Activated CD4-positive, alpha-beta T cell treated with anti-CD3 and anti-CD28 coated beads, Interleukin-2, amount 10 ng/mL, durations not matched to agents 7 days and 5 days (primary cell): ENCODE measurements at places on chromosomes 16 and 17. TPM values are rescaled to one million over a fixed set of nuclear protein-coding genes. Genes with fewer than 3 reads are reported as not detected.
A peak's percentile ranks its signal among the peaks of the same experiment; 100 is the strongest.

KRTAP17-1 gene
- total RNA-seq: not detected

ZBTB4 gene
- 25.8 TPM for total RNA-seq

NUPR1 gene
- not detected for total RNA-seq

NF1 gene
- 18.1 TPM for total RNA-seq

DNA sequence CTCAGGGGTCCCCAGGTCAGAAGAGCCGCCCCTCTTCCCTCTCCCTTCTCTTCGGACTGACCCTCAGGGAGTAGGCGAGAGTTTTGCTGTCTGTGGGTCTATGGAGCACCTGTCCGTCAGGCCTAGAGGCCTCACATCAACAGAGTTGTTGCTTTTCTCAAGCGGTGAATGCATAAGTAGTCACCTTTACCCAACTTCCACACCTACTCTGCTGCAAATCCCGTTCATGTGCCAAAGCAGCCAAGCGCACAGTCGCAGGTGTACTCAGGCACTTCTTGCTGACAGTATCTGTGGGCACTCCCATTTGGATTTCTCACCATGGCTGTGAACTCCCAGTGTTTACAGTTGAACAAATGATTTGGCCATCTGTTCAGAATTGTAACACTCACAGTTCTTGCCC, 4.0 kb upstream of the FA2H start:
- no peak overlapping the region for H3K27ac ChIP-seq
- no peak overlapping the region for H3K4me3 ChIP-seq
- DNase-seq: no peak
- peaks cover 12% of the 10 kb centered on the region for H3K4me1 ChIP-seq

DNA sequence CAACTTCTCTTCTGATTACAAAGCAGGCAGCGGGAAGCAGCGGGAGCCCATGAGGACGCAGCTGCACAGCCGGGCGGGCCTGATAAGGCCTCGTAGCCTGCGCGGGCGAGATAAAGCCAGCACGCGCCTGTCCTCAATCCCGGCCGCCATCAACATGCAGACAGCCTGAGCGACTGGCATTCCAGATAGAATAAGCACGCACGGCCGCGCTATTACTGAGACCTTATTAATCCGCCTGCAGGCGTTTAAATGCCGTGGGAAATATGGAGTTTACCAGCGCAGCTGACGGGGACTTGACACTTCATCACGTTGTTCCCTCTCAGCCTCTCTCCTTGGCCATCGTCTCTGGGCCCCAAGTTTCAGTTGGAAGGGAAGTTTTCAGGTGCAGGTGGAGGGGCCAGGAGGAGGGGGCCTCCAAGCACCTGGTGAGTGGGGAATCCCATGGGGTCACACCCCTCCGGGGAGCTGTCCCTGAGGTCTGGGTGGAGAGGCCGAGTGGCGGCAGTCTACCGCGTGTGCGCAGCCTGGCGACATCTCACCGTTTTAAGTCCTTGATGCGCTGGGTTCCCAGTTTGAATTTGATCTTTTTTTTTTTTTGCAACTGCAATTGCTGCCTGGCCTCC, 27.3 kb upstream of the CBFA2T3 start:
- H3K36me3 ChIP-seq: no peaks in the 10 kb centered on the region
- H3K27me3 ChIP-seq: peaks cover 15% of the 10 kb centered on the region
- no peak for DNase-seq
- H3K4me1 ChIP-seq: peaks cover 3% of the 10 kb centered on the region
- H3K4me3 ChIP-seq: no peak overlapping the region
- H3K27ac ChIP-seq: no peak overlapping the region

DNA sequence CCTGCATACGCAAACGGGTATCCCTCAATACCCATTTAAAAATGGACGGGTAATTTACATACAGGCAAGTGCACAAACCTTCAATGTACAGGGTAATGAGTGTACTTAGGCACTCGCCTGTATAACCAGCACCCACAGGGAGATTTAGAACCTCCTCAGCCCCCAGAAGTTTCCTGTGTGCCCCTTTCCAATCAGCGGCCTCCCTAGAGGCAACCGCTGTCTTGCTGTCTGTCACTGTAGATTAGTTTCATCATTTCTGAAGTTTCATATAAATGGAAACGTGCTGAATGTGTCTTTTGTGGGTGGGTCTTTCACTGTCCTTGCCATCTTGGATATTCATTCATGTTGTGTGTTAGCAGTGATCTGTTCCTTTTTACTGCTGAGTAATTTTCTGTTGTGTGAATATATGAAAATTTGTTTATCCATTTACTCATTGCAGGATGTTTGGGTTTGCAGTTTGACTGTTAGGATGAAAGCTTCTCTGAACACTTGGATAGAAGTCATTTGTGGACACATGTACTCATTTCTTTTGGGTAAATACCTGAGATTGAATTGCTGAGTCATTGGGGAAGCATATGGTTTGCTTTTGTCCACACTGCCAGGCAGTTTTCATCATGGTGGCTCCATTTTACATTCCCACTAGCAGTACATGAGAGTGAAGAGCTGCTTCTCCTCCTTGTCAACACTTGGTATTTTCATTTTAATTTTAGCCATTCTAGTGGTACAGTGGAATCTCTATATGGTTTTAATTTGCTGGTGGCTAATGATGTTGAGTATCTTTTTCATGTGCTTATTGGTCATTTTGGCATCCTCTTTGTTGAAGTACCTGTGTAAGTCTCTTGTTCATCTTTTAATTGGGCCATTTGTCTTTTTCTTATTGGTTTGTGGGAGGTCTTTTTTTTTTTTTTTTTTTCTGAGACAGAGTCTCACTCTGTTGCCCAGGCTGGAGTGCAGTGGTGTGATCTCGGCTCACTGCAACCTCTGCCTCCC, 2.1 kb upstream of the ADCY7 start:
- no peak for DNase-seq
- peaks cover 62% of the 10 kb centered on the region for H3K4me1 ChIP-seq
- H3K27me3 ChIP-seq: peaks cover 4% of the 10 kb centered on the region

TVP23B gene
- total RNA-seq: 20.1 TPM

MT1E gene
- total RNA-seq: 154 TPM

DNA sequence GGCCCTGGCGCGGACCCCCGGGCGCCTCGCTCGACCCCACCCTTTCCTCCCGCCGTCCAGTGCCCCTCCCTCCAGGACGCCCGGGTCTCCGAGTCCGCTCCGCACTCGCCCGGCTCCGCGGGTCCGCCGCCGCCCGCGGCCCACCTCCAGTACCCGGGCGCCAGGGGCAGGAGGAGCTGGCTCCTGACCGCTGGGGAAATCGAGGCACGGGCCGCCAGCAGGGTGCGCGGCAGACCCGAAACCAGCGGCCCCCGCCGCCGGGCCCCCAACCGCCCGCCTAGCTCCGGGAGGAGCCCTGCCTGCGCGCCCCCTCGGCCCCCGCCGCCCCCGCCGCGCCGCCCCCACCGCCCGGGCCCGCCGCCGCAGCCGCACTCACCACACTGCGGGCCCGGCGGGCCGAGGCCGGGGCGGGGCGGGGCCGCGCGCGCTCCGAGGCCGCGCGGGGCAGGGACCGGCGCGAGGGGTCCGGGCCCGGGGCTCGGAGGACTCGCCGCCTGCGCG, 333 bp downstream of the MAFG start:
- peaks cover 34% of the 10 kb centered on the region for H3K4me1 ChIP-seq
- H3K27me3 ChIP-seq: peaks cover 7% of the 10 kb centered on the region
- peaks cover 4% of the 10 kb centered on the region for H3K36me3 ChIP-seq
- no peak overlapping the region for H3K27ac ChIP-seq
- peak overlapping the region; percentile 62 for H3K4me3 ChIP-seq
- no peak for DNase-seq

DNA sequence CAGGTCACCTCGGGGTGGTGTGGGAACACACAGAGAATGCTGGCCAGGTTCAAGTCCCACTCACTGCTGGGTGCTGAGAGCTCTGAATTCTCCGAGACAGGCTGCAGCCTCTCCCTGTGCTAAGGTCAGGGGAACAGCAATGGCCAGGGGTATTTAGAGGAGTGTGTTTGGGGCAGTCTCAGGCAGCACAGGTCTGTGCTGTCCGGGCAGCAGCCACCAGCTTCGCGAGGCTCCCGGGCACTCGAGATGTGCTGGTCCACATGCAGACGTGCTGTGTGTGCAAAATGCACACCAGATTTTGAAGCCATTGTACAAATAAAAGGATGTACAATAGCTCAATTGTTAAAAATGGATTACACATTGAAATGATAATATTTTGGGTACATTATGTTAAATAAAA, 7.1 kb downstream of the NHERF1 start:
- no peak for DNase-seq
- peaks cover 45% of the 10 kb centered on the region for H3K36me3 ChIP-seq
- H3K4me3 ChIP-seq: no peak overlapping the region
- H3K27ac ChIP-seq: peak overlapping the region; percentile 25

DNA sequence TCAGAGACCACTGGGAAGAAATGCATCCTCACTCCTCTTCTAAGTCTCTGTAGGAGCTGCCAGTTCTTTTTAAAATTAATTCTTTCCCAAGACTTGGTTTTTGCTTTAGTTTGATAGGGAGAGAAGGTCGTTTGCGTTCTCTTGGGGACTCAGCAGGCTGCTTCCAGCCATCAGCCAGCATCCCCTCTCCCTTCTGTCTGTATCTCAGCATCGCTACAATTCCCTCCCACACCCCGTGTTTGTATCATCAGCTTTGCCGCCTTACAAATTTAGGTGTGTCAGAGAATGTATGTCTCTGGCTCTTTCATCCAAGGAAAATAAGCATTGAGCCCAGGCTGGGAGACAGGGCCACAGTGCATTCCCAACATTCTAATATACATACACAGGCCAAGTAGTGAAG, 5.4 kb downstream of the HOXB6 start:
- peaks cover 93% of the 10 kb centered on the region for H3K27me3 ChIP-seq
- H3K27ac ChIP-seq: no peak overlapping the region
- no peak for DNase-seq
- H3K4me3 ChIP-seq: no peak overlapping the region
- H3K36me3 ChIP-seq: no peaks in the 10 kb centered on the region
- H3K4me1 ChIP-seq: peaks cover 50% of the 10 kb centered on the region

- peaks cover 9% of the 10 kb centered on the region for H3K4me1 ChIP-seq
- H3K4me3 ChIP-seq: no peak overlapping the region
- no peaks in the 10 kb centered on the region for H3K36me3 ChIP-seq
- peak overlapping the region; percentile 13 for H3K27ac ChIP-seq
Measured at GRCh38 chr17:1574697-1575471, 12.3 kb upstream of the PITPNA start.

NOTUM gene
- total RNA-seq: 0.55 TPM

MYOCD gene
- not detected for total RNA-seq

DNA sequence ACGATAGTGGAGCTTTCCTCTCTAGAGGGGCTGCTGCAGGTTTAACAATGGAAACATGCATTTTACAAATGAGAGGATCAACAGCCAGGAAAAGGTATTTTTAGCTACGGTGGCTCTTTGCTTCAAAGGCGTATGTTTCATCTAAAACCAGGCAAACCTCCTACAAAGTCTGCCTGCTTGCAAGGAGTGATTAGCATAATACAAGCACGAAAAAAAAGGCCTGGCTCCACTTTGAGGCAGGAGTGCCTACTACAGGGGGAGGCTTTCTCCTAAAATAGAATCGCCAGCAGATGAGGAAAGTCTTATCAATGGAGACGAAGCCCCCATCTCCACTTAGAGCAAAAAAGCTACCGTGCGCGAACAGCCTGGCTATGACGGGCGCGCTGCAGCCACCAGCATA, 27.1 kb upstream of the MTSS2 start:
- no peaks in the 10 kb centered on the region for H3K27me3 ChIP-seq
- H3K4me1 ChIP-seq: peaks cover 16% of the 10 kb centered on the region
- H3K36me3 ChIP-seq: peaks cover 2% of the 10 kb centered on the region

ZFPM1 gene
- 13.8 TPM for total RNA-seq

GRCh38 chr17:26792486-26792885, 501.4 kb upstream of the WSB1 start:
- no peak for DNase-seq
- H3K27me3 ChIP-seq: no peaks in the 10 kb centered on the region
- H3K4me1 ChIP-seq: no peaks in the 10 kb centered on the region
- H3K27ac ChIP-seq: no peak overlapping the region
- no peaks in the 10 kb centered on the region for H3K36me3 ChIP-seq
- H3K4me3 ChIP-seq: no peak overlapping the region

- H3K4me1 ChIP-seq: peaks cover 14% of the 10 kb centered on the region
- no peak overlapping the region for H3K4me3 ChIP-seq
- H3K27me3 ChIP-seq: no peaks in the 10 kb centered on the region
Measured at GRCh38 chr16:68047987-68048386, 24.9 kb downstream of the DUS2 start.

- no peak overlapping the region for H3K27ac ChIP-seq
- no peaks in the 10 kb centered on the region for H3K27me3 ChIP-seq
- DNase-seq: no peak
- no peak overlapping the region for H3K4me3 ChIP-seq
Measured at GRCh38 chr17:82662711-82663261, 14.5 kb upstream of the WDR45B start.

DNA sequence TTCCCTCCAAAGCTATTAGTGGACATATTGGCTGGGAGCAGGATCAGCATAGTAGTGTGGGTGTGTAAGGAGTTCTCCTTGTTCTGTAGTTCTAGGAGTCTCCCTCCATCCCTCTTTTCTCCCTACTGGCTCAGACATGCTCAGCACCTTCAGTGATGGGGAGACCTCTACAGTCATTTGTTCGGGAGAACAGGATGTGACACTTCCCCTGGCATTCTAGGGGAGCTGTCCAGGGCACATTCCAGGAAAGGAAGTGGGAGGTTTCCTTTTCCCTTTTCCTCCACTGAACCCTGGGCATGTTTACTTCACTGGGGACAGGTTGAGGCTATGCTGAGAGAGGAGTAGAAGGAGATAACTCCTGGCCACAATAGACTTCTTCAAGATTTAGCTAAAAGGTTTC, 86.5 kb downstream of the MYH13 start:
- no peaks in the 10 kb centered on the region for H3K36me3 ChIP-seq
- no peak overlapping the region for H3K27ac ChIP-seq
- no peak overlapping the region for H3K4me3 ChIP-seq
- peaks cover 14% of the 10 kb centered on the region for H3K27me3 ChIP-seq
- H3K4me1 ChIP-seq: no peaks in the 10 kb centered on the region

DNA sequence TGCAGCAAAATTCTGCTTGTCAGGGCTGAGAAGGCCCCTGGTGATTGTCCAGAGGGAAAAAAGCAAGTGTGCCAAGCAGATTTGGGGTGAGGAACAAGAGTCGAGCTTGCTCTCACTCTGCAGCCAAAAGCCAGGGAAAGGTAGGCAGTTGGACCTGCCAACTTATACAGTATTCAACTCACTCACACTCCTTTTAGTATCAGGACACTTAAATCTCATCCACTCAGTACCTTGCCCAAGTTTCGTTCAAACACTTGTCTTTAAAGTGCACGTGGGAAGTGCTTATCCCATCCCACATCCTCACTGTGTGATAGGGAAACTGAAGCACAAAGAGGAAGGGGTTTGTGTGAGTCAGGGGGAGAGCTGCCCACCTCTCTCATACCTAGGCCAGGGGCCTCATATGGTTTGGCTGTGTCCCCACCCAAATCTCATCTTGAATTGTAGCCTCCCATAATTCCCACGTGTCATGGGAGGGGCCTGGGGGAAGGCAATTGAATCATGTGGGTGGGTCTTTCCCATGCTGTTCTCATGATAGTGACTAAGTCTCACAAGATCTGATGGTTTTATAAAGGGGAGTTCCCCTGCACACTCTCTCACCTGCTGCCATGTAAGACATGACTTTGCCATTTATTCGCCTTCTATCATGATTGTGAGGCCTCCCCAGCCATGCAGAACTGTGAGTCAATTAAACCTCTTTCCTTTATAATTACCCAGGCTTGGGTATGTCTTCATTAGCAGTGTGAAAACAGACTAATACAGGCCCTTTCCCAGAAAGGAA, 25.6 kb upstream of the CES5A start:
- no peak for DNase-seq
- no peak overlapping the region for H3K4me3 ChIP-seq
- no peak overlapping the region for H3K27ac ChIP-seq
- no peaks in the 10 kb centered on the region for H3K36me3 ChIP-seq
- H3K4me1 ChIP-seq: no peaks in the 10 kb centered on the region
